PC-3 (cell line): ENCODE measurements at places on chromosomes 12 and 14. TPM values are rescaled to one million over a fixed set of nuclear protein-coding genes. Genes with fewer than 3 reads are reported as not detected.

SLC25A21 gene
- 0.87 and 1.0 TPM in 2 replicates for total RNA-seq

CLEC4D gene
- not detected in 2 replicates for total RNA-seq

BCL11B gene
- 0.73 and 1.7 TPM in 2 replicates for total RNA-seq

NRIP2 gene
- not detected in 2 replicates for total RNA-seq

SLC39A5 gene
- total RNA-seq = 0.18 TPM in 1 of 2 replicates, not detected in the other

DNA sequence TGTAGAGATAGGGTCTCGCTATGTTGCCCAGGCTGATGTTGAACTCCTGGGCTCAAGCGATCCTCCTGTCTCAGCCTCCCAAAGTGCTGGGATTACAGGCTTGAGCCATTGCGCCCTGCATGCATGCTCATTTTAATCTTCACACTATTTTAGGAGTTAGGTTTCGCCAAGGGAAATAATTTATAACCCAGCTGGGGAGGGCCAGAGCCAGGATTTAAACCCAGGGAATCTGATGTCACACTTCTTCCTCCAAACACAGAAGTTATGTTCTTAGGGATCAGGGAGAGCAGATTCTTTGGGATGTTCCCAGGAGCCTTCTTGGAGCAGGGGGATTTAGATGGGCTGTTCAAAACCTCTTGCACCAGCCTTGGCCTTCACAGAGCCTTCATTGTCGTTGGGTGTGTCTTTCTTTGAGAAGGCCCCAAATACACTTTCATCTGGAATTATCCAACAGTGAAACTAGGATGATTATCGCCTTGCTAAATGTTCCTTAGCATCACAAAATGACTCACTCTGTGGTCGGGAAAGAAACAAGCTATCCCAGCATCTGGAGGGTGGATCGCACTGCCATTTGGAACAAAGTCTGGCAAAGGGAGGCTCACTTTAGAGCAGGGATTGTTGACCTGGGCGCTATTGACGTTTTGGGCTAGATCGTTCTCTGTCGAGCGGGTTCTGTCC lies 8.2 kb upstream of the PPP1CC start:
- H3K27ac ChIP-seq = no peak overlapping the region
- H3K27me3 ChIP-seq = no peaks in the 10 kb centered on the region
- no peaks in the 10 kb centered on the region for H3K4me1 ChIP-seq

DNA sequence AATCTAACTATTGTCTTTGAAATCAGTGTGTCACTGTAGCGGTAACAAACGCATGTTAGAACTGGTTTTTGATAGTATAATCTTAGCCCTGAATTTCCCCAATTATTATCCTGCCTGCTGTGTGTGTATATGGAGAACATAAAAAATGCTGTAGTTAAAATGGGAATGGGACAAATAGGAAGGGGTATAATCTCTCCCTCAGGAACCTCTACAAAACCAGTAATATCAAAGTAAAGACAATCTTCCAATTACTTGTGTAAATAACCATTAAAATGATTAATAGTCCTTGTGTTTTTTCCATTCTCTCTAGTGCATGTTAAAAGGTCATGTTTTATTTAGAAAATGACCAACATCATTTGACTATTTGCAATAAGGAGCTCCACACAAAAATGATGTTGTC lies 200.1 kb upstream of the TMTC1 start:
- no peak overlapping the region for H3K27ac ChIP-seq
- peaks cover 18% of the 10 kb centered on the region for H3K4me1 ChIP-seq
- DNase-seq = no peak
- H3K4me3 ChIP-seq = no peak overlapping the region
- H3K27me3 ChIP-seq = no peaks in the 10 kb centered on the region
- H3K36me3 ChIP-seq = no peaks in the 10 kb centered on the region

DNA sequence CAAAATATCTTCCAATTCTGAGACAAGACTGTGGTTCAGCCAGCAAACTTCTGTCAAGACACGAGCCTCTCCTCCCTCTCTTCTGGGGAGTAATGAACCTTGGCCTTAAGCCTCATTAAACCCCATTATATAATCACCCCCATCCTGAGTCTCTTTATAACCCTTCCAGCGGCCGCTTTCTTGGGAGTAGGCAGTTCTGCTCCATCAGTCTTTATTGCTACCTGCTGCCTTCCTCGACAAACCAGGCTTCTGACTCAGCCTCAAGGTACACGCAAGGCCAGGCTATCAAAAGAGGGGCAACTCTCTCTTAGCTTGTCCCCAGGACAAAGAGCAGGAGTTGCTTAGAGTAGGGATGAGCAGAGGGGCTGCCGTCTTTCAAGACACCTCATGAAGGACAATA lies 300.8 kb upstream of the NOS1 start:
- no peaks in the 10 kb centered on the region for H3K36me3 ChIP-seq
- H3K27ac ChIP-seq = peak overlapping the region; percentile 22; the same call in 1 of the 2 replicates
- DNase-seq = no peak
- no peak overlapping the region for H3K4me3 ChIP-seq
- no peaks in the 10 kb centered on the region for H3K27me3 ChIP-seq
- peaks cover 17% of the 10 kb centered on the region for H3K4me1 ChIP-seq

- H3K4me1 ChIP-seq = no peaks in the 10 kb centered on the region
- no peak overlapping the region for H3K27ac ChIP-seq
- no peak overlapping the region for H3K4me3 ChIP-seq
- H3K27me3 ChIP-seq = peaks cover 59% of the 10 kb centered on the region
Measured at GRCh38 chr14:57612946-57613345, 119.3 kb upstream of the CCDC198 start.

DNA sequence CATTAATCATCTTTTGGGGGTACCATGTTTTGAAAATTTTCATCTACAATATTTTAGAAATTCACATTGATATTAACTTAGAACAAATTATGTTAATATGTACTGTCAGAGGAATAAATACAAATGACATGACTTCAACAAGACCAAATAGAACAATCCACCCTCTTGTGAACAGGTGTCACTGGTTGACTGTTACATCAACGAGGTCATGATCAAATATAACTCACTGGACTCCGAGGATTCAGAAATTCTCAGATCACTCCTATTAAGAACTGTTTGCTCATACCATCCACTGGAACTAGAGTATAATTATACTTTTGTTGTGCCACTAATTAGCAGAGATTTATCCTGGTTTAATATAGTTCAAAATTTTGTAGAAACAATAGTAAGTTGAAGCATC lies 318.8 kb downstream of the PRKD1 start:
- no peak for DNase-seq
- no peaks in the 10 kb centered on the region for H3K36me3 ChIP-seq
- H3K4me1 ChIP-seq = no peaks in the 10 kb centered on the region
- no peak overlapping the region for H3K4me3 ChIP-seq
- H3K27me3 ChIP-seq = no peaks in the 10 kb centered on the region
- no peak overlapping the region for H3K27ac ChIP-seq
